ENCODE measurements at places on chromosomes 6 and 20.

- no peak for DNase-seq
Measured at GRCh38 chr6:74741646-74742045, 464.2 kb downstream of the COL12A1 start.

- no peak for DNase-seq
Measured at GRCh38 chr6:53730767-53731166, 64.0 kb upstream of the LRRC1 start.

- no peak for DNase-seq
Measured at GRCh38 chr20:36266189-36266588, 29.9 kb downstream of the AAR2 start.

DNA sequence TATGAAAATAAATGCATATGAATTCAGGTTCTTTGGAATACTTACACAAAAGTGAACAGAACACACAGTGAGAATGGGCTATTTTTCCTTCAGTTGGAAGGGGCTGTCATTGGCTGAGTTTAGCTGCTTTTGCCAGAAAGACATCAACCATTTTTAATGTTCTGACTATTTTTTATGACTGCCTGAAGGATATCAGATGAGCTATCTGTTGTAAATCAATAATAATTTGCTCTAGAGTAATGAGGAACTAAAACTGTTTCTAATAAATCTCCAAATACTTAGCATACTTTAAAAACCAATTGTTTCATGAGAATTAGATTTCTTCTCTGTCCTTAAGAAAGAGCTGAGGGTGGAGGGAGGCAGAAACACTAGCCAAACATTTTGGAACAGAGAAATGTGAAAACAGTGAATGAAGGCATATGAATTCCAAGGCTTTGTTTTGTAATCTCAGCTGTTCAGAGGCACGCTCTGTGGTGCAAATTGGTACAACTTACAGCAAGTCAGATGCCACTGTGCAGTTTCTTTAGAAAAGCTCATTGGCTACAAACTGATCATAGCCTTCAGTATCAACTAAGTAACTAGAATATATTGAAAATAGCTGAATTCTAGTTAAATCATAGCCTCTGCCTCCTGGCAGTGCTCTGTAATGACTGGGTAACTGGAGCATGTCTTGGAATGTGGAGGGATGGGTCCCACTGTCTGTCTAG, 228.9 kb upstream of the JAG1 start:
- DNase-seq, result no peak

DNA sequence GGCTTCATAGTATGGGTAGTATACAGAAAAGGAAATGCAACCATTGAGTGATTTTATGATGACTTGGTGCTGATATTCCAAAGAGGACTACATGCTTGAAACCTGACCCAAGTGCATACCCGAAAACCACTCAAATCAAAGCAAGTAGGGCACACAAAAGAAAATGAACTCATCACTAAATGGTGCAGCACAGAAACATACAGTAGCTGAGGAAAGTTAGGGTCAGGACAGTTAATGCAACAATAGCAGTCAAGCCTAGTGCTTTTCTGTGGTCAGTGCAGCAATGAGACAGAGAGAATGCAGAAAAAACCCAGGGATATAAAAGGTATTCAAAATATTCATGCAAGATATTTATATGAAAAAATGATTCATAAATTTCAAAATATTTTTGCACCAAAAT, 711.1 kb downstream of the EPHA7 start:
- DNase-seq, result no peak

DNA sequence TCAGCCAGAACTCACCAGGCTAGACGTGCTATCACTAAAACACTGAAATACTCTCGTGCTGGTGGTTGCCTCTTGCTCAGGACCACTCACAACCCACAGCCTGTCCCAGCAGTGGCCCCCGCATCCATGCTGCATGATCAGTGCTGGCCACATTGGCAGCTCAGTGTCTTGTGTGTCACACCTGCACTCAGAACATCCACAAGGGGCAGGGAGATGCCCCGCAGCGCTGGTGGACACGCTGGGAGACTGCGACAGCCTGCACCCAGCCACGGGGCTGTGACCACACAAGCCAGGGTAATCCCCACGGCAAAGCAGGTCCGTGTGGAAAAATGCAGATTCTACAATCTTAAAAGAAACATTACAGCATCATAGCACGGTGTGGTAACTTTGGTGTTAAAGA, 23.9 kb upstream of the APMAP start:
- DNase-seq, result no peak

DNA sequence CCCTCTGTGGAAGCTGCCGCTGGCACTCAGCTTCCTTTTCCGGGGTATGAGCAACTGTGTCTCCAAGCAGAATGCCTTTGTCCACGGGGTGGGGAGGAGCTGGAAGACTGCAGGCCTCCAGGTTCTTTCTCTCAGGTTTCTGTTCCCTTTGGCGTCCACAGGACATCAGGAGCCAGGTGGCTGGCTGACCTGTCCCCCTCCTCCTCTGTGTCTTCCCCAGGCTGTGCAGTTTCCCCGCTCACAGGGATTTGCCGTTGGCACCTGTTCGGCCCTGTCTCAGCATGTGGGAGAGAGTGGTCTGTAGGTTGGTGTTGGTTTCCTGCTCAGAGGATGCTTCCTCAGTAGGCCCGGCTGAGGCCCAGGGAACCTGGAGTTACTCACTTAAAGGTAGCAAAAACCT, 43.5 kb downstream of the CDS2 start:
- DNase-seq, result no peak

DNA sequence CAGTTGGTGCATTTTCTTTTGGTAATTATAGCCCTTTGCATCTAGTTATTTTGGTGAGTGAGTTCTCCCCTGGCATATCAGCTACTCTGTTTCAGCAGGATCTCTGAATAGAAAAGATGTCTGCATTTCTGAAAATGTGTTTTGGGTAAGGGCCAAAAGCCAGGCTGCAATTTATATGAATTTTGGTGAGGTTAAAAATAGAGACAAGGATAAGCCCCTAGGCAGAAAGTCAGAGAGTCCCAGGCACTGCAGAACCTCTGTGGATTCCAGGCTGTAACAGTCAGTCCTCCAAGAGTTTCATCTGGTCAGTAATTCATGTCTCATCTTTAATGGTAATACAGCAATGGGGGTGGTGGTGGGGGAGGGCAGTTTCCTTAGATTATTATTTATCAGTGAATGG, 53.0 kb downstream of the HDGFL1 start:
- no peak for DNase-seq

- no peak for DNase-seq
Measured at GRCh38 chr6:109260126-109260525, 122.1 kb downstream of the CD164 start.

DNA sequence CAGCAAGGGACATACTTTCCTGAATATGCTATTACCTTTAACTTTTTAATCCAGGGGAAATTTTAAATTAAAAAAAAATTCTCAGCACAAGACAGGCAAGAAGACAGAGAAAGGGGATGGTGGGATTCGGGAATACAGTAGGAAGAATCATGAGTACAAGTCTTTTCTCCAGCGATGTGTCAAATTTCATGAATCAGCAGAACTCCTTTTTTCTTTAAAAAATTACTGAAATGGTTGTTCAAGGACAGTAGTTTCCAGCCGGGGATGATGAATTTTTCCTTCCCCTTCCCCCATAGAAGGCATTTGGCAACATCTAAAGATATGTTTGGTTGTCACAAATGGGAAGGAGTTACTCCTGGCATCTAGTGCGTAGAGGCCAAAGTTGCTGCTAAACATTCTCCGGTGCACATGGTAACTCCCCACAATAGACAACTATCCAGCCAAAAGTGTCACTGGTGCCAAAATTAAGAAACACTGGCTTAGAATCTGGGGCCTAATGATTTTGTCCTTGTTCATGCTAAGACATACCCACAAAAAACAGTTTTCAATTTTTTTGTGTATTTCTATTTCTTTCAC, 450.2 kb downstream of the CBLN4 start:
- no peak for DNase-seq

- DNase-seq, result peak; percentile 95
Measured at GRCh38 chr6:14871221-14871620, 374.6 kb upstream of the JARID2 start.

GRCh38 chr20:53922901-53923314, 147.5 kb downstream of the BCAS1 start:
- no peak for DNase-seq

DNA sequence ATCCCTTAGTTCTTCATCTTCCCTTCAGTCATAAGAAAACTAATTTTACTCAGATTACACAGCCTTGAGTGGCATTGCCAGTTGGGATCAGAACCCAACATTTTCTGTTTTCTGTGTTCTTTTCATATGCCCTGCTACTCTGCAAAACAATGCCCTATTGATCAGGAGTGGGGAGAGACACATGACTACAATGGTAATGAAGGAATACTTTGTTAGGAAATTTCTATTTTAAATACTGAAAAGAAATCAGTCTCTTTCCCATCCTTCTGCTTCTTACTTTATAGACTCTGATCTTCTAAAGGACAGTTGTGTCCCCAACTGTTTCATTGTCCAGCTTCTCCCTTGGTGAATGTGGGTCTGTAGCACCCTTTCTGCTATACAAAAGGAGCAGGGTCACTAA, 5.5 kb upstream of the PKIB start:
- DNase-seq, result no peak

- no peak for DNase-seq
Measured at GRCh38 chr6:4777394-4777935, 1.3 kb downstream of the CDYL start.

- no peak for DNase-seq
Measured at GRCh38 chr6:122653094-122653493, 42.9 kb downstream of the PKIB start.

DNA sequence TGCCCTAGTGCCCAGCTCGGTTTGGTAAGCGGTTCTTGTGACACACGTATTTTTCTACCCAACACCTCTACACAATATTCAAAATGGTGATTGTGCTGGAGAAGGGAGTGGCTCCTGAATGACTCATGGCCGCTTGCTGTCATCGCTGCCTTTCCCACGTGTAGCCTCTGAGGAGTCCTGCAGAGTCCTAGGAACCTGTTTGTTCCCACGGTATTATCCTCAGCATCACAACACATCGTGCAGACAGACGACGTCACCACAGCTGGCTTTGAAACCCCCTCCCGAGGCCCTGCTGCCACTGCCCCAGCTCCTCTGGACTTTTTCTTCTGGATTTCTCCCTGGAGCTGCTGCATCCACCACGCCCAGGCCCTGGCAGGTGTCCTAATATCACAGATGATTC, 353.5 kb downstream of the SMOC2 start:
- no peak for DNase-seq

- DNase-seq, result no peak
Measured at GRCh38 chr6:14134211-14134910, 16.8 kb downstream of the CD83 start.

DNA sequence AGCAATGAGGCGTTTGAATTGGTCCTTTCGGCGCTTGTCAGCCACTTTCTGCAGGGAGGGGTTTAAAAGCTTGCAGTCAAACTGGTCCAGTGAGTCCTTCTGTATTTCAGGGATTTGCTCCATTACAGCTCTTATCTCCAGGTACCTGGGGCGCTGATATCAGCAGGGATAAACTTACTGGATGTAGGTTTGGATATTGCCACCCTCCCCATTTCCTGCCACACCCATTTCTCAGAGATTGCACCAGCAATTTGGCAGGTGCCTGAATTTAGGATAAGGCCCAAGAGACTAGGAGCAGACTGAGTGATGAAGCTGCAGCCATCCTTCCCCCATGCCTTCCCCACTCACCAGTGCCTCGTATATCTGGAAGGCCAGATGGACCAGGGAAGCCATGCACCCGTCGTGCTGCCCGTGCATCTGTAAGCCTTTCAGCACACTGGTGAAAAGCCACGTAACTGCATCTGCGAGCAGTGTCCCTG, 7.6 kb downstream of the POLR1C start:
- DNase-seq, result no peak

DNA sequence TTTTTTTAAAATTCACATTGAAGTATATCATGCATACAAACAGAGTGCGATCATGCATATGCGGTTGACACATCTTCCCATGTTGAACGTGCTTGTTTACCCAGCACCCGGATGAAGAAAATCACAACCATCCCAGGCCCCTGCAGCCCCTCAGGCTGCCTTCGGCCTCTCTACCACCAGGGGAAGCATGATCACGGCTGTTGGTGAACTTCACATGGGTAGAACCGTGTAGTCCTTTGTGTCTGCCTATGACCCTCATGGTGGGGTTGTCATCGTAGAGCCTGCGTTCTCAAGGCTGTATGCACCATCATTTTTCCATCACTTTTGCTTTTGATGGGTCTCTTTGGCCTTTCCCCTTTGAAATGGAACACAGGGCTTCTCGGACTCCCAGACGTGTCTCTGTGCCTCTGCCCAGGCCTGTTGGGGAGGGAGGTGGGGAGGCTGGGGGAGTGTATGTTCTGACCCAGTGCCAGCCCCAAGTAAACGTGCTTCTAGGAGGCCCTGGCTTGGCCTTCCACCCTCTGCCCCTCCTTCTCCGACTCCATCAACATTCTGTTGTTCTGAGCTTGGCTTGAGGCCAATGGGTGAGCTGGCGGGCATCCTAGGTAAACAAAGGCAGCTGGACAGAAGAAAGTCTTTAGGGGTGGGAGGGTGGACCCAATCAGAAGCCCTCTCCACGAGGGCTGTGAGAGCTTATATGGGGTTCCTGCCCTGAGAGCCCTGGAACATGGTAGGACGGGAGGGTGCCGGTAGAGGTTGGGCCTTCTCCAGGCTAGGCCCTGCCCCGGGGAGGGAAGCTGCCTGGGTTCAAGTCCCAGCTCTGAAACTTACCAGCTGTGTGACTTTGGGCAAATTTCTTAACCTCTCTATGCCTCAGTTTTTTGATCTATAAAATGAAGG, 39.7 kb downstream of the TGM2 start:
- DNase-seq, result no peak

DNA sequence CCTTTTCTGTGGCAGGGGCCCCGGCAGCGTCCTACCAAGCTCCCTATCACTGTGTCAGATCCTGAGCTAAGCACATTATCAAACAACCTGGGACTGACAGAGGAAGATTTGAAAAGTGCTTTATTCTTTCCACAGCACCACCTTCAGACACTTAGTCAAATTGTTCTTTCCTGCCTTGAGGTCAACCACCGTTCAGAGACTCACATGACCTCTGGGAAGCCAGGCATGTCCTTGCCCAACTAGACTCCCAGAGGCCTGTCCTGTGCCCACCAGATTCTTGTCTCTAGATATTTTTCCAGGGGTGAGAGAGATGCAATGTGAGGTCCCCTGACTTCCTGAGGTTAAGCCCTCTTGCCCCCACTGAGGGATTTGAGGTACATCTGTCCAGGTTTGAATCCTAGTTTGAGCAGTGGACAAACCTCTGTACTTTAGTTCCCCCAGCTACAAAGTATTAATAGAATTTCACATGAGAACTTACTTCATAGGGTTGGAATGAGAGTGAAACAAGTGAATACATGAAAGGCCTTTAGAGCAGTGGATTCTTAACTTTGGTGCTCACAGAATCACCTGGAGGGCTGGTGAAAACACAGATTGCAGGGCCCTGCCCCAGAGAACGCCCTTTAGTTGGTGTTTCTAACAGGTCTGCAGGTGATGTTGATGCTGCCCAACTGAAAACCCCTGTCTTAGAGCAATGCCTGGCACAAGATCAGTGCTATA, 179.8 kb downstream of the CLIC5 start:
- DNase-seq, result no peak
